ENCODE measurements at places on chromosomes 1 and 21.

GRCh38 chr1:23563003-23563402, 3.7 kb upstream of the ID3 start:
- DNase-seq: no peak

GRCh38 chr1:225319871-225320270, 108.0 kb downstream of the LBR start:
- DNase-seq: no peak

DNA sequence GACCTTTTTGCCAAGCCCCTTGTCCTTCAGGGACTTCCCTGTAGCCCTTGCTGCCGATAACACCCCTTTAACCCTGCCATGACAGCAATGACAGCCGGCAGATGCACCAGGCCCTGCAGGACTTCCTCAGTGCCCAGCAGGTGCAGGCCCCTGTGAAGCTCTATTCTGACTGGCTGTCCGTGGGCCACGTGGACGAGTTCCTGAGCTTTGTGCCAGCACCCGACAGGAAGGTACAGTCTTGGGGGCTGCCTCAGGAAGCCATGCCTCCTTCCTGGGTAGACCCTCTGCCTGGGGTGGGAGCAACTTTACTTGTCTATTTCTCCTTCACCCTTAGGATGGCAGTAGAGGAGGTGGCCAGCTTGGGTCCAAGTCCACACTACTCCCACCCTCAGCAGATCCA, 16.1 kb upstream of the PADI6 start:
- DNase-seq: no peak

- DNase-seq: no peak
These were observed 40.6 kb upstream of the CYP2J2 start for GRCh38 chr1:59967141-59967697.

DNA sequence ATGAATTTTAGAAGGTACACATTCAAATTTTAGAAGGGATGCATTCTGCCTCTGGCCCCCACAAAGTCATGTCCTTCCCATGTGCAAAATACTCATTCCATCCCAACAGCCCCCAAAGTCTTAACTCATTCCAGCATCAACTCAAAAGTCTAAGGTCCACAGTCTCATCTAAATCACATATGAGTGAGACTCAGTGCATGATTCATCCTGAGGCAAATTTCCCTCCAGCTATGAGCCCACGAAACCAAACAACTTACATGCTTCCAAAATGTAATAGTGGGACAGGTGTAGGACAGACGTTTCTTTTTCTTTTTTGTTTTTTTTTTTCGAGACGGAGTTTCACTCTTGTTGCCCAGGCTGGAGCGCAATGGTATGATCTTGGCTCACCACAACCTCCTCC, 12.5 kb upstream of the WNT2B start:
- no peak for DNase-seq

DNA sequence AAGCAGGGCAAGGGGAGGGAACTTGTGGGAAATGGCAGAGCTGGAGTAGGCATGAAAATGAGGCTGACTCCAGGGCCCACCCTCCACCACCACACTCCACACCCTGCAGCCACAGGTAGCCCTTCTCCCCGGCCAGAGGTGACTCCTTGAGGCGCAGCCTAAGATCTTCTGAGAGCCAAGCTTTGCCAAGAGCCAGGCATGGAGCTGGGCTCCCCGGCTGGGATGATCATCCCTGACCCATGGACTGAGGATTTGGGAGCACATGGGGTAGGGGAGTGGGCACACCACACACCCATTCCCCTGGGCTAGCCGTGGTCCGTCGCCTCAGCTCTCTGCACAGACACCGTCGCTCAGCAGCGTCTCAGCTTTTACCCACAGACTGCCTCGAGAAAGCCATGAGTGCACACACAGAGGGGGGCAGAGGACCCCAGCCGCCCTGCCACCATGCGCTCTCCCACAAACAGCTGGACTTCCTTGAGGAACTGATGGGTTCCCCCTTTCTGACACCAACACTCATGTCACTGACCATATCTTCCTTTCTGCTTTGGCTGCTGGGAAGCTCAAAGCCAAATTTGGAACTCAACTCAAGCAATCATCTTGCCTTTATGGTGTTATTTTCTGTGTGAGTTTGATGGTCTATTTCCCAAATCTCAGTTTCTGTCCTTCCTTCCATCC, 123.6 kb upstream of the RUNX3 start:
- no peak for DNase-seq

DNA sequence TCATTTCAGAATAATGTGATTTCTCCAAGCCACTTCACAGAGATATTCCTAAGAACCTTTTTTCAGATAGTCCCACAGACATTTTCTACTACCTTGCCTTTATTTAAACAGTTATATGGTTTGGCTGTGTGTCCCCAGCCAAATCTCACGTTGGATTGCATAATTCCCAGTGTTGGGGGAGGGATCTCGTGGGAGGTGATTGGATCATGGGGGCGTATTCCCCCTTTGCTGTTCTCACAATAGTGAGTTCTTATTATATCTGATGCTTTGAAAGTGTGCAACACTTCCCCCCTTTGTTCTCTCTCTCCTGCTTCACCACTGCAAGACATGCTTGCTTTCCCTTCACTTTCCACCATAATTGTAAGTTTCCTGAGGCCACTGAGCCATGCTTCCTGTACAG, 93.6 kb upstream of the ZNF678 start:
- no peak for DNase-seq

- no peak for DNase-seq
These were observed 71.7 kb upstream of the MROH9 start for GRCh38 chr1:170863621-170864020.
